Coronary artery (tissue), 2 donors: ENCODE measurements at places on chromosomes 12 and 14.

DNA sequence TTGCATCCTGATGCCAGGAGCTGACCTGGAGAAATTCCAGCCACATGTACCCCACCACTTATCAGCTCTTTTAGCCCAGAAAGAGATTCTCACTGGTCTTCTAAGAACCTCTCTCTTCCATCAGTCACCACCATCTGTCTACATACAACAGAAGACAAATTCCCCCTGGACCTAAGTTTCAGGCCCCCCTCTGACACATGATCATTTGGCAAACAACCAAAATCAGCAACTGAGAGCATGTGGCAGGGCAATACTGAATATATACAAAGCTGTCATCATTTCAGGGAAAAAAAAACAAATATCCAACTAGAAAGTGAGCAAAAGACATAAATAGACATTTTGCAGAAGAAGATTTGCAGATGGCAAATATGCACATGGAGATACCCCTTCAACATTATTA, 180.2 kb downstream of the FOXN3 start:
- no peak for DNase-seq

DNA sequence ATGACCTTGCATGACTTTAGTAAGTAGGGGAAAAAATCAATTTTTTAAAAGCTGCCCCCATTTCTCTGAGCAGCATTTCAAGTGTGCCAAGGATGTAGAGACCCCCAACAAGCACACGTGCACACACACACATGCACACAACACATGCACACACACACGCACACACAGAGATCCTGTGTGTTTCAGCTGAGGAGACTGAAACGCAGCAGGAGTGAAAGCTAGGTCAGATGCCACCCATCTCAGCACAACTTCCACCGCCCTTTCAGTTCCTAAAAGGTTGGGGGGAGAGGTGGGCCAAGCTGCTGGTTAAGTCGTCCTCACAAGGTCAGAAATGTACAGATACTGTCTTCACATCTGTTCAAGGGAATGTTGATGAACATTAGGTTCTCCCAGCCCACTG, 13.9 kb downstream of the MYL2 start:
- no peak for DNase-seq

DNA sequence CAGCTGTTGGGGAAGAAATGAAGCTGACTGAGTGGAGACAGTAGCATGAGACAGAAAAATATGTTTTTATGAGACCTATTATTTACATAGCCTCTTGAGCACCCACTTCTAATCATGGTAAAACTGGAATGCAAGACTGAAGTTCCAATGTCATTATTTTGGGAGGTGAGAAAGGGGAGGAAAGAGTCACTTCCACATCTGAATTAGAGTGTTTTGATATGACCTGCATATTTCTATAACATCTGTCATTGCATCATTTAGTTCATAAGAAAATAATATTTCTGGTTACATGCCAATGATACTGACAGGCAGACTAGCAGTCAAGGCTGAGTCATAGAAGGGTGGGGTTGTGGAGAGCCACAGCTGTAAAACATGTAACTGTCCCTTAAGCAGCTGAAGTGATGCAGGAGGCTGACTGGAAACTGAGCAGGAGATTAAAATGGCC, 26.7 kb downstream of the NTN4 start:
- no peak for DNase-seq

DNA sequence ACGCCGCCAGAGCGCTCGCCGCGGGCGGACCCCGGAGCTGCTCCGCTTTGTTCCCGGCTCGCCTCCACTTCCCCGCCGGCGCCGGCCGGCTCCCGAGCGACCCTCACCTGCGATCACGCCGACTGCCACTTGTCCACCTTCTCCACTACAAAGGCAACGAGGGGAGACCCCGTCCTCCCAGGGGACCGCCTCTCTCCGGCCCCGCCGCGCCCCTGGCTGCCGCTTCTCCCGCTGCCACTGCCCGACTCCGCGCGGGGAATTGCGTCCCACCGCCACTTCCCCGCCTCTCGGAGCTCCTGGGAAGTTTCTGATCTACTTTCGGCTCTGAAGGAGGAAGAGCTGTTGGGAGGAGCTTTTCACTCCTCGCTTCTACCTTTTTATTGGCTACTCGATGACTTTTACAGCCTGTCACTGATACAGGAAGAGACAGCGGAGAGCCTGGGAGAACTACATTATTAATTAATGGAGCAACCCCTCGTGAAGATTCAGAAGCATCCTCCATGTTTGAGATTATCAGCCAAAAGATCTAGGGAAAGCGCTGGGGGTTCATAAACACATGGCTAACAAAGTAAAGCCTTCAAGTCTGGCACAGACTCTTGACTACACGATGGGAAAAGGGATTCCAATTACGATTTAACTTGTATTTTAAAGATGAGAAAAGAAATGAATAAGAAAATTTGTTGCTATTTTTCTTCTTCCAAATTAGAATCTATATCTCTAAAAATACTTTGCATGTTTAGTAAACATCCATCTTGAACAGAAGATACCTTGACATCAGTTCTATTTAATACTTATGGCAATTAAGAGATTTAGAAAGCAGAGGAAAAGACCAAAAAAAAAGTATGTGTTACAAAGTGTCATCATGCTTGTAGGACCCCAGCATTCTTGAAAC, at the start of gene BAZ1A:
Gene BAZ1A, minus strand, starts transcription at position 330 of the 892 bp plus-strand sequence. CDS start 756 bp downstream, outside the sequence.
- peak; percentile 84 for DNase-seq

DNA sequence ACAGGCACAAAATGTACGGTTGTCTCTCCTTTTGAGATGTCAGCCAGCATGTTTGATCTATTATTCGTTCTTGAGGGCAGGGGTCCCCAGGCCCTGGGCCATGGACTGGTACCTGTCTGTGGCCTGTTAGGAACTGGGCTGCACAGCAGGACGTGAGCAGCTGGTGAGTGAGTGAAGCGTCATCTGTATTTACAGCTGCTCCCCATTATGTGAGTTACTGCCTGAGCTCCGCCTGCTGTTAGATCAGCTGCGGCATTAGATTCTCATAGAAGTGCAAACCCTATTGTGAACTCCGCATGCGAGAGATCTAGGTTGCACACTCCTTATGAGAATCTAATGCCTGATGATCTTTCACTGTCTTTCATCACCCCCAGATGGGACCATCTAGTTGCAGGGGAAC, 41.4 kb upstream of the SCN8A start:
- no peak for DNase-seq

- no peak for DNase-seq
Observed at GRCh38 chr12:127334365-127334764, 932.6 kb upstream of the TMEM132C start.

DNA sequence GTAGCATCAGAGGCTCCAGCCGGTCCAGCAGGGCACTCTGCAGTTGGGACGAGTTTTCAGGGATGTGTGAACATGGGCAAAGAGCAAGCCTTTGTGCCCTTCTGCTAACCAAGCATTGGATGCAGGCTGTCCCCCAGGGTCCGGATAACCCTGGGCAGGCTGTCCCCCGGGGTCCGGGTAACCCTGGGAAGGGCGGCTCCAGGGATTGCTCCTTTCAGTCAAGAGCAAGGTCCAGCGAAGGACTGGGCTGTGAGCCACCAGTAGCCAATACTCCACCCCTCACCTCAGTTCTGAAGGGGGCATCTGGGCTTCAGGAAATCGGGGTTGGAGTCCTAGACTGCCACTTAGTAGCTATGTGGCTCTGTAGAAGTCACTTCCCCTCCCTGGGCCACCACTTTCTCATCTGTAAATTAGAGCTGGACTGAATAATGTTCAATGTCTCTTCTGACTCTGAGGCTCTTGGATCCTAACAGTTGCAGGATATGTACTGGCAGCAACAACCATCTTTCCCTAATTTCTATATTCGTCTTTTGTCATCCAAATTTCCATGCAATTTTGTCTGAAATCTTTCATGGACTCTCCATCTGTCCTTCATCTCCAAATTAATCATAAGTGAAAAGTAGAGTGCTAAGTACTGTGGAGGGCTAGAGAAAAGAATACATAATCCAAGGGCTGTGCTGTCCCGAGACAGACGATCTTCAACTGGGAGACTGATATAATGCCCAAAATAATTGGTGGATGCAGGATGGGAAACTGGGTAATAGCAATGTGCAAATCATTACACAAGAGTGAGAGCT, 137.4 kb upstream of the NTF3 start:
- no peak for DNase-seq

DNA sequence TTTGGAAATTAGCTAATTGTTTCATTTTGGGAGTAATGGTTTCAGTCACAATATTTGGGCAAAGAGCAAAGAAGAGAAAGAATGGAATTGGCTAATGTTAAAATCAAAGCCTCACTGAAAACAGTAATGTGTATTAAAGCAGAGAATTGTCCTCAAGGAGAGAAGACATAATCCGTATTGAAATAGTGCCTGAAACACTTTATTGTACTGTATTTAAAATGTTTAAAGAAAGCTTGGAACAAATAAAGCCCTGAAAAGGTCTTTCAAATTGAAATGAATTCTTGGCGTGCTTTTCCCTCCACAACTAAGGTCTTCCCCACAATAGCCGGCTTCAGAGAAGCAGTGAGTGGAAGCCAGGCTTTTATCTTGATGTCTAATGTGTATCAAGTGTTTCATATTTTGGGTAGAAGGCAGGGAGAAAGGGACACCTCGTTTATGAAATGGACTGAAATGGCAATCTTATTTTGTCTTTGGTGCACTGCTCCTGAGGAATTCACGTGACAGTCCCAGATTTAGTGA, 212.9 kb upstream of the CRY1 start:
- DNase-seq: no peak

DNA sequence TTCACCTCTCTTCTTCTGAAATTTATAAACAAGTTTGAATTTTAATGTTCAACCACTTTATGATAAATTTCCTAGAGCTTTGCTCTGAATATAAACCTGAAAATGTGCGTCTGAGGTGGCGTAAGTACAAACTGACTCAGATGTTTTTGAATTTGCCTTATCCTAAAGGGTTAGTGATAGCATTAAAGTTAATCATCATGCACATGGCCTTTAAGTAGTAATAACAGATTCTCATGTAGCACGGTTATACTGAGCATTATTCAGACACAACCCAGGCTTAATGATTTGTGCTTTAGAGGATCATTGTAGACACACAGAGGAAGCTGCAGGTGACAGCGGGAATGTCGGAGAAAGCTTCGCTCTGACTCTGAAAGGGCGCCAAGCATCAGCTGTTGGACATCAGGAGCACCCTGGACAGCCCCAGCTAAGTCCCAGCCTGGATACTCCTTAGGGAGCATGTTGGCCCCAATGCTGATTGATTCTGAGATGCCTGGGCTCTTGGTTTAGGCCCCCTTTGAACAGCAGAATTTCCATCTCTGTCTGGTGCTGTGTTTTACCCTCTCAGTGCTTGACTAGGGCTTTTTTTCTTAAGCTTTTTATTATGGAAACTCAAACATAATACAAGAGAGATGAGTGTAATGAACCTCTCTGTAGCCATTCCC, 91.1 kb downstream of the PLXNC1 start:
- DNase-seq: no peak

DNA sequence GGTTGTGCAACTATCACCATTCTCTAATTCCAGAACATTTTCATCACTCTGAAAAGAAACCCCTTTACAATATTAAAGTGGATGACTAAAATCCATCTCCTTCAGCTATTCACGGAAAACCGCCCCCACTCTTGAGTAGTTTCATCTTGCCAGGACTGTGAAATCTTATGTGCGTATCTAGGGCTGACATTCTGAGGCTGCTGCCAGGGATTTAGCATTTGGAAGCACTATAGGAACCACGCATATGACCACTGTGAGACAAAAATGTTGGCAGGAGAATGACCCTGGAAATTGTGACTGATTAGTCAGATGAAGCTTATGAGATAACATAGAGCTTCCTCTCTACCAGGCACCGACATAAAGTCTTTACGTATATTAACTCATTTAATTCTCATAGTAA, 305.2 kb upstream of the PDE3A start:
- DNase-seq: no peak

- DNase-seq: no peak
Observed at GRCh38 chr12:131613678-131614077, 97.2 kb upstream of the SFSWAP start.
